ENCODE measurements at places on chromosomes 1 and 21.

DNA sequence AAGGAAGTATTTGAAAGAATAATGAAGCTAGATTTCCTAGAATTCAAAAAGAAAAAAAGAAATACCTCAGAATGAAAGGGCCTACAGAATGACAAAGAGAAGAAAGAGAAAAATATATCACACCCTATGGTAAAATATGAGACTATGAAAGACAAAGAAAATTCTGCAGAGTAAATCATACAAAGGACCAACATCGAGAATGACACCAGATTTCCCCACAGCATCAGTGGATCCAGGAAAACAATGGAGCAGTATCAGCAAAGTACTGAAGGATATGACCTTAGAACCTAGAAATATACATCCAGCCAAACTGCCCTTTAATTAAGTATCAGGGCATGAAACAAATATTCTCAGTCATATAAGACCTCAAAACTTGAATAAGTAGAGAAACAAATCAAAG, 21.2 kb upstream of the IFNAR2 start:
- DNase-seq: no peak

DNA sequence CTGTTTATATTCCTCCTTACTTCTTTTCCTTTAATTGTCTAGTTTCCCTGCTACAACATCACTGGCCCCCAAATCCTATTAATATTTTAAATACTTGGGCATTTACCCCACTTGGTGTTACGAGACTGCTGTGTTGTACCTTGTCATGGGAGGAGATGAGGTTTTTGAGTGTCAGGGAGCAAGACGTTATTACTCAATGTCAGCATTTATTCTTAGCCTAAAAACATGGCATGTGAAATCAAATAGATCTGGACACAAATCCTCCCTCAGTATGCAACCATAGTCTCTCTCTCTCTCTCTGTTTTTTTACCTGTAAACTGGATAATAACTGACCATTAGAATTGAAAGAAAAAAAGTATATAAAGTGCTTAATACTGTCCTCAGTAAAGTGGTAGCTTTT, 4.6 kb downstream of the LRRC8B start:
- no peak for DNase-seq

DNA sequence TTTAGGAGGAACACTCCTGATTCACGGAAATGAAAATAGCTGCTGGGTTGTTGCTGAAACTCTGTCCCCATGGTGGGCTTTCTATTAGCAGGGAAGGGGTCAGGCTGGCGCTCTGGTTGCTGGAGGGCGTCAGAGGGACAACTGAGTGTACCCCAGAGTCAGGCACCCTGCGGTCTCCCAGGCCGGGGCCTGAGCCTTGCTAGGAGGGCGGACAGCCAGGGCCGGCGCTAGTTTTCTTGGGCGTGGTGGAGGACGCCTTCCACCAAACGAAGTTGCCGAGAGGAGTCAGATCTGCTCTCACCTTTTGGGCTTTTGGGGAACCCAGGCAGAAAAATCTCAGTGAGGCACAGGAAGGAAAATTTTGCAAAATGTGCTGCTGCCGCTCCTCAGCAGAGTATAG, 54.8 kb downstream of the NGF start:
- no peak for DNase-seq

- no peak for DNase-seq
Observed at GRCh38 chr1:177103005-177103852, 61.3 kb downstream of the ASTN1 start.

DNA sequence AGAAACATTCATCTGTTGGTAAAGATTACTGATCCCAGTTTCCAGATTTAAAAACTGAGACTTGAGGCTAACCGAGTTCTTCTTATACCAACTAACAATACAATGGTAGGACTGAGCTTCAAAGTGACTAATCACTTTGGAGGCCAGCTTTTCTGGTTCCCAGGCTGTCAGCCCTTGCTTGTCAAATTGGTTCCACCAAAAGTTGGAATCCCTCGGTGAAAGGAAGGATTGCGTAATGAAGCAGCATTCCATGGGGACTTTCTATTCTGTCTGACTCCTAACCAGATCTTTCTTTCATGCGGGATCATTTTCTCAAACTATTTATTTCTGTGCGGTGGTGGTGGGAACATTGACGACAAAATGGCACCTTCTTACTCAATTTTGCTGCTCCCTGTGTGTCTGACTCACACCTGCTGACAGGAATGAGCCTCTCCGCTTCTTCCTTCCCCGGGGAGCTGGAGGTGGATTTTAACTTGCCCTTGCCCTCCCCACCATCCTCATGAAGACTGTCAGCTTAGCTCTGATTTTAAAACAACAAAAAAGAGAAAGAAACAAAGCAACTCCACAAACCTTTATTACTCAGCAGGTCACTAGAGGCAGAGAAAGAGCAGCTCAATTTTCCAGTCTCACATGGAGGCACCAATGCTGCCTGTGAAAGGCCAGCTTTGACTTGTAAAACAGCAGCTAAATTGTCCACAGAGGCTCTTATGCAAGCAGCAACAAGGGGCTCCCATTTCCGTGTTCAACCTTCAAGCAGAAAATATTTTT, 32.9 kb upstream of the RASAL2 start:
- DNase-seq: no peak

DNA sequence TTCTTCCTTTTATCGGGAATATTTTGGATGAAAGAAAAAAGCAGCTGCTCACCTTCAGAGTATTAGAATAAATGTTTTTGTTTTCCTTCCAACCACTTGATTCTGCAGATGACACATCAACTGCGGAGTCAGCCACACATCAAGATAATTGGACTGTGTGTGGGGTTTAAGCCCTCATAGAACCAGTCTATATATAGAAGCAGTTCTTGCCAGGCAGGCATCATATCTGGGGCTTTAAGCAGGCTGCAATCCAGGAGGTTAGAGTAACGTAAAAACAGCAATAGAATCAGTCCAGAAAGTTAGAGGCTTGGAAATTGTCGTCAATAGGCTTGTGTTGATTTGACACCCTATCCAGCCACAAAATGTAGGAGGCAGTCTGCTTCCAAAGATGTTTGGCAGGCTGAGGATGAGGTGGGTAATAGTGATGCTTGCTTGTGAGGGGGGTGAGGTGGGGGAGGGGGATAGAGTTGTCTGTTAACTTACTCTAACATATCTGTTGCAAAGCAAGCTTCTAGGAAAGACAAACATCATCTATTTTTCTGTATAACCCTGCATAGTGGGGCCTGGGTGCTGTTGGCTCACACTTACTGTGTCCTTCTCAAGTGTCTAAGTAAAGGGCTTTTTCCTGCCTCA, 64.8 kb downstream of the PEX14 start:
- DNase-seq: no peak

DNA sequence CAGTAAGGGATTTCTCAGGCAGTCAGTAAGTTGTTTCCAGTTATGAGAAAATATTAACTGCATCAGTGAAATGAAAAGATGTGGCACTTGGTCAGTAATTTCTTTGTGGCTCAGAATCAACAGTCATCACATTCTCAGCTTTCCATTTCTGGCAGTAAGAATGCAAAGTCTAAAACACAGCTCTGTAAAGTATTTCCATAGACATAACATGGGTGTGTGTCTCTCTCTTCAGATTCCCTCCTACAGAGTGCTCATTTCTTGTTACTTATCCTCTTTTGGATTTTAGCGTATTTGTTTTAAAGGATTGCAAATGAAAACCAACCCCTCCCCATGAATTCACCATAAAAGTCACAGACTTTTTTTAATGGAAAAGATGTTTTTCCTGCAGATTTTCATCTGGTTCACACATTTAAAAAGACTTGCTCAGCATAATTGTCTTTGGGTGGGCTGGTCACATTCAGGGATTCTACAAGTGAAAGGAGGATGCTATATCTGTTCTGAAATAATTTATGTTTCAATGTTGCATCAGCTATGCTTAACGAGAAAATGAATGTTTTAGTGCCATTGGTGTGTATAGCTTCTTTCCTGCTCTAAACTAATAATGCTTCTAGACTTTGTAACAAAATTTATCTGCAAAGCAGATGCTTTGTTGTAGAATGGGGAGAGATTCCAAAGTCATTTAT, 34.6 kb upstream of the CD55 start:
- DNase-seq: no peak

DNA sequence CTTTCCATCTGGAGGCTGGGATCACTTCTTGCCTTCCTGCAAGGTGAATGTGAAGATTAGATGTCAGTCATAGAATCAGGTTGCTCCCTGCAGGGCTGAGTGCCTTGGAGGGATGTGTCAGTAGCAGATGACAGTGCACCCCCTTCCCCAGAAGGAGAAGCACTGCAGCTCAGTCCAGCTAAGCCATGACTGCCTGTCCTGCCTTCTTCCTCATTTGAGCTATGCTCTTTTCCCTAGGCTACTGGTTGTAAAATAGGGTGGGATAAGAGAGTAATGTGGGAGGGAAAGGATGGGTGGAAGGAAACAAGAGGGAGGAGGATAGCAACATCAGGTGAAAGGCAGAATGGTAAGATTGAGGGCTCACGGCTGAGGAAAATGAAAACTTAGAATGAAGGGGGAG, 11.1 kb upstream of the FABP3 start:
- no peak for DNase-seq

GRCh38 chr1:177948336-177948972, 21.4 kb downstream of the SEC16B start:
- DNase-seq: no peak

DNA sequence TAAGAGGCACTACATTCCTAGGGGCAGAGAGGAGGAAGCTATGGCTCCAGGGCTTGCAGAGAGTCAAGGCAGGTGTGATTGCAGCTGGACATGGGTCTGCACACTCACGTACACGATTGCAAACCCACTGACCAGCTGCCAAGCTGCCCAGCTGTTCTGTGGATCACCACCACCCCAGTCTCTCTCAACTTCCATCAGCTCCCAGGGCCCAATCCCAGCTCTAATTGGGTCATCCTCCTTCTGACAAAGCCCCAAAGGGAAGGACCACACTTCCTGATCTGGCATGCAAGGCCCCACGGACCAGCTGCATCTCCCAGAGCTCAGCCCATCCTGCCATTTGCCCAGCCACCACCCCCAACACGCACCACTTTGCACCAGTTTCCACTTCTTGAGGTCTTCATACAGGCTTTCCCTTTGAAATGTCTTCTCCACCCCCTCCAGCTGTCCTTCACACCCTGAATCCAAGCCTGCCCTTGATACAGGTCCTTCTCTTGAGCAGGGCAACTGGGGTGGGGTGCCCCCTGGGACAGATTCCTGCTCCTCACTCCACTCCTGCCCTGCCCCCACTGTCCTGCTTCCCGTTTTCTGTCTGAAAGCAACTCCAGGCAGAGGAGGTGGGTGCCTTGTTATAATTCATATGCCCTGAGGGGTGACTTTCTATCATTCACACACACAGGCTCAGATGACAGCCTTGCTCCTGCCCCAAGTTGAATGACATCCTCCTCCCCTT, 179.4 kb upstream of the EDN2 start:
- no peak for DNase-seq

DNA sequence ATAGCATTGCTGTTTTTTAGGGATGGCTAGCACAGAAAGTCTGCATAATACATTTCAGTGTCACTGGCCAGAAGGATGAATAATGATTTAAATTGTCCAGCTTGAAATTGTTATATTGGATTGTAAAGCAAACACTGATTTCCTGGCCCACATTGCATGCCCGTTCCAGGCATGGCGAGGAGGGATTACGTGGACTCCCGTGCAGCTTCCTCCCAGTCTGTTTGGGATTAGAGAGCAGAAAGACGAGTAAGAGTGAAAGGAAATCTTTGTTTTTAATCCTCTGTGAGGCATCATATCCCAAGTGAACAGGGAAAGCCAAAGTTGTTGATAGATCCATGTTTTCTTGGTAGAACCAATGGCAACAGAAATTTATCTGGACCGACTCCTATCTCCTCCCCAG, 8.4 kb downstream of the TRIM58 start:
- DNase-seq: no peak

- DNase-seq: no peak
Observed at GRCh38 chr1:55155522-55155921, 59.6 kb downstream of the USP24 start.

DNA sequence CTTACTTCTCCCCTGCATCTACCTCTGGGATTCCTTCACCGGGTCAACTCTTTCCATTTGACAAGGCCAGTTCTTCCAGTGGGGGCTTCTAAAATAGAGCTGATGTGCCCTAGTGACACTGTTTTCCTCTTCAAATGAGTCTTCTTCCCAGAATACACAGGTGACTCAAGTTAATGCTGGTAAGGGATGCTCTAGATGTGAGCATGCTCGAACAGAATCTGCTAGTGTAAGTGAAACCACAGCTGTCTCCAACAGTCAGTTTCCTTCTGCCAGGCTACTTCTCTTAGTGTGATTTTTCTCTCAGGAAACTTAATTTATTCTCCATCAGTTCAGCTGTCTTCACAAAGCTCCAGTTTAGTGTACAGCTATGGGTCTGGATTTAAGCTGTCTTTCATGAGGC, 194.9 kb upstream of the C1orf87 start:
- no peak for DNase-seq

- no peak for DNase-seq
Observed at GRCh38 chr1:22949822-22950331, 22.8 kb downstream of the LACTBL1 start.

- no peak for DNase-seq
Observed at GRCh38 chr1:37094302-37094701, 60.0 kb upstream of the GRIK3 start.

DNA sequence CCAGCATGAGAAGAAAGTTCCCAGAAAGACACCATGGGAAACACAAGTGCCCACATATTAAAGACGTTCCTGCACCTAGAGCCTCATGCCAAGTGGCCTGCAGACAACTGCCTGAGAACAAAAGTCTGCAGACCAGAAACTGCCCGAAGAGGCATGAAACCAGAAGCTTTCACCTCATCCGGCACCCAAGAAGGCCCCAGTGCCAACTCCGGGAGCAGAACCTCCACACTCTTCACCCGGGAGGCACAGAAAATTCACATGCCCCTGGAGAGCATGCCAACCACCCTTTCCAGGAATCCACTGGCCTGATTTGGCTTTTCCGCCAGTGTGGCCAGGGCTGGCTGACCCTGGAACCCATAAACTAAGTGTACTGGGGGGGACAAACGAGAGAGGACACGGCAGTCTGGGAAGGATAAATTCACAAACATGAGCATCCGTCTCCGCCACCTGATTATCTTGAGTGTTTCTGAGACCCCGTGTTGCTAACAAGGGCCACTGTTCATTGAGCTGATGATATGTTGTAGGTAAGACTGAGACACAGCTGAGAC, 6.8 kb downstream of the TFF2 start:
- DNase-seq: no peak

DNA sequence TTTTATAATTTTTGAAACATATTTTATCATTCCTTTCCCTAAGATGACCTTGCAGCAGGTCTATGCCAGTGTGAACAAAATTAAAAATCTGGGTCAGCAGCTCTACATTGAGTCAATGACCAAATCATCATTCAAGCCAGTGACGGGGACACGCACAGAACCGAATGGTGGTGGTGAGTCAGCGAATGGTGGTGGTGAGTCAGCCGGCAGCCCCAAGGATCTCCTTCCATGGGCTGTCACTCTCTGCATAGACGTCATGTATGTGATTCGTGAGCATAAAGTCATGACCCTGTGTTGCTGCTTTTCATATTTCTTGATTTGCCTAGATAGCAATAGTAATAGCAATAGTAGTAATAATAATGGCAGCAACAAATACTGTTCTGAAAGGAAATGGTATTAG, 26.3 kb downstream of the PER3 start:
- no peak for DNase-seq

- DNase-seq: no peak
Observed at GRCh38 chr1:36888811-36889477, 145.4 kb downstream of the GRIK3 start.

All from stimulated activated CD4-positive, alpha-beta T cell treated with anti-CD3 and anti-CD28 coated beads, Interleukin-2, amount 100 ng/mL, for 4 hours (primary cell).